ENCODE measurements at places on chromosomes 11 and 22. TPM values are rescaled to one million over a fixed set of nuclear protein-coding genes. Genes with fewer than 3 reads are reported as not detected.

DNA sequence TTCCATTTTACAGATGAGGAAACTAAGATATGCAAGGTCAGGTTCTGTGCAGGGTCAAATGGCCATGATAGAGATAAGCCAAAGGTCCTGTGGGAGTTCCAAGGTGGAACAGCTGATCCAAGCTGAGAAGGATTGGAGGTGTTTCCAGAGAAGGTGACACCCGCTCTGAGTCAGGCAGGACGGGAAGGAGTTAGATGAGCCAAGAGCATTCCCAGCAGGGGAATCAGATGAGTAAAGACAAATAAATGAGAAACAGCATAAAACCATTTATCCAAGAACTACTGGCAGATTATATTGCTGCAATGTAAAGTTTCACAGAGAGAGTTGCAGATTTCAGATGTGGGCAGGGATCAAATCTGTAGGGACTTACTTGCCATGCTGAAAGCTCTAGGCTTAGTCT is 18.9 kb upstream of the HEPHL1 start:
- ATAC-seq: peak; percentile 78

The CARNS1 gene
- total RNA-seq: 0.20 TPM

The TNNT3 gene
- 0.40 TPM for total RNA-seq

- ATAC-seq: peak; percentile 41
Measured at GRCh38 chr11:58567889-58568512, 7.7 kb downstream of the LPXN start.

The A4GALT gene
- 14.3 TPM for total RNA-seq

The OR8D1 gene
- not detected for total RNA-seq

DNA sequence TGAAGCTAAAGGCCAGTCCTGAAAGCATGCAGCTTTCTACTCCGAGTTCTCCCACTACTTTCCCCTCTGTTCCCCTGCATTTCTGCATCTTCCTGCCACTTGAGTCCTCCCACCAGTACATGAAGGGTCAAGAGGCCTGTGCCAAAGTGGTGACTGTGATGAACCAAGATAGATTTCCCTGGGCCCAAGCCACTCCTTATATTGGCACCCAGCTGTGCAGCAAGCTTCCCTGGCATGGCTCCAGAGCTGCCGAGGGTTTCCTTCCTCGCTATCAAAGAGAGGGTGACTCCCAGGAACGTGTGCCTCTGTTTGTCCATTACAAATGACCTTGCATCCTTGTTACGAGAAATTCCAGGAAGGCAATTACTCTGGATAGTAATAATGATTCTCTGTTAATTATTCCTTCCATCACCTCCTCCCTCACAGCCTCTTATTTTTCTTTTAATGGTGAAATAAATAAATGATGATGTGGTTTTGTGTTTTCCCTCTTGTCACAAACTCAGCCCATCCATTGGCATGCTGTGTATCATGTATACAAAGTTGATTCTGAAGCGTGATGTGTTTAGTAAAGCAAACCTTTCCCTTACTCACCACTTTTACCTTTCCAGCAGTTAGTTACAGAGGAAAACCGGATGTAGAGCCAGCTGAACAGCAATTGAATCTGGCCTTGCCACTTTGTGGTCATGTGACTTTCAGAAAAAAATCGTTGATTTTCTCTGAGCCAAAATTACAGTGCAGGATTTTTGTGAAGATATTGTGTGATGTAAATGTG is 8.3 kb downstream of the SRSF8 start:
- peak; percentile 51 for ATAC-seq

DNA sequence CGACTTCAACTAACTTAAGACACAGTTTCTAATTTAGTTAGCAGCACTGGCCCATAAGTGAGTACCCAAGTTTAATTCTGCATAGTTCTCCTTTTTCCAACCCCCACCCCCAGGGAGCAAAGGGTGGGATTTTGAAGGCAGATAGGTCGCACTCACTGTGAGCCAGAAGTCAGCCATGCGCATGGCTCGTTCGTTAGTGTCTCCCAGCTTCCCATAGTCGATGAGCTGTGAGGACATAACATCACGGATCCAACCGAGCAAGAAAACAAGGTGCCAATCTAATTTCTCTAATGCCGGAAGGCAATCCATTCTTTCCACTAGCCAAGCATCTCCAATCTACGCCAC is 577 bp downstream of the MRPL17 start:
- ATAC-seq: peak; percentile 4

DNA sequence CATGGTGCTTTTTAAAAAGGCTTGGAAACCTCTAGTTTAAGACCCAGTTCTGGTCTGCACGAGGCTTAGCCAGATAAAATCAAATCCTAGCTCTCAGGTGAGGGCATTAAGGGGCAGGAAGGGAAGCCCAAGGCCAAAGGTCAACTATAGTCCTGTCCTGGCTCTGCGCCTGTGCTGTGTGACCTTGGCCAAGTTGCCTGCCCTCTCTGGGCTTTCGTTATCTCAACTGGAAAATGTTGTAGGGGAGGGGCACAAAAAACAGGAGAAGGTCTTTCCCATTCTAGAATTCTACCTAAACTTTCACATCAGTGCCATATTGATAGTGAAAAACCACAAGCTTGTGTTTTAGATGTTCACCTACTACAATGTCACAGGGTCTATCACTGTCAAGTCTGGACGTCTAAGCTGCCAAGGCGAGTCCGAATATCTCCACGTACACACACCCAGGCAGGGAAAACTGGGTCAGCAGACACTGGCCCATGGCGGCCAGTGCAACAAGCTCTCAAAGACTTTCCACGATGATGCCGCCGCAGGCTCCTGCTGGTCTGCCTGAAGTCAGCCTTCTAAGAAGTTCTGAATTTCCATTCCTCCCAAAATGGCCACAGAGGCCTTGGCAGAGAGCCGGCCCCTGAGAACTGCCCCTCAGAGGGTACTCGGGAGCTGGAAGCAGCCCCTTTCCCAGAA is 18.0 kb downstream of the MN1 start:
- no peak for ATAC-seq

The CCDC188 gene
- total RNA-seq: 0.44 TPM

- ATAC-seq: peak; percentile 96
Measured at GRCh38 chr11:62353841-62354240, 16.6 kb downstream of the ASRGL1 start.

The NEFH gene
- not detected for total RNA-seq

DNA sequence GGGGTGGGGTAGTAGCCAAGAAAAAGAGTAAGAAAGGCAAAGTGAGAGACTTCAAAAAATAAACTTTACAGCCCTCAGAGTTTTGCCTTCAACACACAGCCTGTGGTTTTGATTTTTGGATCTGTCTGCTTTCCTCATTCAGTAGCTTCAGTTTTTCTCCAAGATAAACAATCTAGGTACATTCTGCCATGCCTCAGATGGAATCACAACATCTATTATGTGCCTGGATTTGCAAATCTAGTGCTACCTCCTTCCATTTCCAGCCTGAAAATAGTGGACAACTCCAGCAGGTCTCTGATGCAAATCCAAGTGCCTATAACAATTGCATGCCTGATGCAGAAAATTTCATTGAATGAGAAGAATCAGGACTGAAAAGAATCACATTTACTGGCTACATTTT is 206.6 kb upstream of the GUCY1A2 start:
- ATAC-seq: no peak

- no peak for ATAC-seq
Measured at GRCh38 chr11:64833198-64833502, 11.3 kb downstream of the CDC42BPG start.

DNA sequence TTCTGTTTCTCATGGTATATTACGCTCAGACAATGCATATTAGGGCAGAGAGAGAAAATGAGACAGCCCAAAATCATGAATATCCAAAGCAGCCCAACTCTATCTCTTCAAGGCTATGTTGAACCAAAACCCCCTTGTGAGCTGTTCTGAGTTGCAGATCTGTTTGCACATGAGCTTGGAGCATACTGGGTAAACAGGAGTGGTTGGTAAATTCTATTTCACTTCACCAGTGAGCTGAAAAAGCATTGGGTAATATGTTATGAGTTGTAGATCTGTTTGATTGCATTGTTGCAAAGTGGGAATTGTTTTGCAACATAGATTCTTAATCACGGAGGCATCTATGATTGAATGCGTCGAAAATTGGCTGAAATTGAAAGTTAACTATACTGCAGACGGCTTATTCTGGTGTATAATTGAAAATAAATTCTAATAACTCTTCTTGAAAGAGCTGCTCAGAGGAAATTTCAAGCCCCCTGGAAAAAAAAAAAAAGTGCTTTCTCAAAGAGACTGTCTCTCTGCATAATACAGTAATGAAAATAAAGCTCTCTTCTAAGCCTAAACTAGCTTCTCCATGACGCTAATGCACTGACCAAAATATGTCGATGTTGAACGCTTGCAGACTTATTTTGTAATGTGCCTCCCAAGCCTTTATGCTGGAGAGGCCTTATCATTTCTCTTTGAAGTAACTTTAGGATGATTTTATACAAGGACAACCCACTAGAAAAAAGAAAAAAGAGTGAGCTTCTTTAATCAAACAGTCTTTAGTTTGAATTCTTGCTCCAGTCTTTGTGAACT is 263.7 kb downstream of the NTM start:
- ATAC-seq: no peak

The DAGLA gene
- 2.3 TPM for total RNA-seq

The MYBPC3 gene
- not detected for total RNA-seq

GRCh38 chr22:50547263-50547985 is 1.7 kb downstream of the KLHDC7B start:
- no peak for ATAC-seq

The SYT13 gene
- total RNA-seq: not detected

- ATAC-seq: no peak
Measured at GRCh38 chr11:128785141-128785540, 82.0 kb downstream of the KCNJ1 start.

- no peak for ATAC-seq
Measured at GRCh38 chr22:27499121-27499520, 302.4 kb downstream of the MN1 start.

- no peak for ATAC-seq
Measured at GRCh38 chr11:61526956-61527731, 18.6 kb downstream of the LRRC10B start.

DNA sequence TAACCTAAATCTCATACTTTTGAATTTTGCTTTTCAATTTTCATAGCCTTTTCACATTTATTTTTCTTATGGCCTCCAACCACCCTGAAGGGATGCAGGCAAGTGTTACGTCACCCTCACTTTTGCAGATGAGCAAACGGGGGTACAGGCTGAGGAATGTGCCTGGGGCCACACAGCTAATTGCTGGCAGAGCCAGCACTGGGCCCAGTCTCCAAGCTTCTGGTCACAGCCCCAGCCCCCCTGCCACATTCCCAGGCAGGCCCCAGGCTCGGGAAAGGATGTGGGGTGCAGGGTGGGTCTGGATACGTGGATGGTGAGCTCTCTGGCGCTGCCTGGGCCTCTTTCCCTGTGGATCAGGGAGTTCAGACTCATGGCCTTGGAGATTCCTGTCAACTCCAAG is 138.6 kb downstream of the PKNOX2 start:
- ATAC-seq: no peak

The PARVG gene
- total RNA-seq: 2.1 TPM

- no peak for ATAC-seq
Measured at GRCh38 chr11:126776119-126776518, 224.5 kb downstream of the KIRREL3 start.

The MMP11 gene
- total RNA-seq: 1.7 TPM

DNA sequence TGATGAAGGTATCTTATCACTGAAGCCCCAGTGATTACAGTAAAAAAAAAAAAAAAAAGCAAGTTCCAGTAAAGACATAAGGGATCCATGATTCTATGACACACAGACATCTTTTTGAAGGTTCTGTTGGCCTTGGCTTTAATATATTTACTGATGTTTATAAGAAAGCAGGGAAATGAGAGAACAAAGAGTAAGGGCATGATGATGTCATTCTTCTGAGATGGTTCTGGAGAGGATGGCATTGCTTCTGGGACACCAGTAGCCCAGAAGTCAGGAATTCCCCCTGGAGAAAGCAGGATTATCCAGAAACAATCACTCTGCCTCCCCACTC is 233.6 kb downstream of the FAM76B start:
- no peak for ATAC-seq

- ATAC-seq: no peak
Measured at GRCh38 chr22:19747551-19747950, 13.0 kb upstream of the TBX1 start.

The LRRC4C gene
- 0.28 TPM for total RNA-seq

GRCh38 chr11:12139144-12139881 is 28.9 kb downstream of the MICAL2 start:
- no peak for ATAC-seq

GRCh38 chr22:46079861-46080821 is 70.2 kb upstream of the PPARA start:
- peak; percentile 41 for ATAC-seq

DNA sequence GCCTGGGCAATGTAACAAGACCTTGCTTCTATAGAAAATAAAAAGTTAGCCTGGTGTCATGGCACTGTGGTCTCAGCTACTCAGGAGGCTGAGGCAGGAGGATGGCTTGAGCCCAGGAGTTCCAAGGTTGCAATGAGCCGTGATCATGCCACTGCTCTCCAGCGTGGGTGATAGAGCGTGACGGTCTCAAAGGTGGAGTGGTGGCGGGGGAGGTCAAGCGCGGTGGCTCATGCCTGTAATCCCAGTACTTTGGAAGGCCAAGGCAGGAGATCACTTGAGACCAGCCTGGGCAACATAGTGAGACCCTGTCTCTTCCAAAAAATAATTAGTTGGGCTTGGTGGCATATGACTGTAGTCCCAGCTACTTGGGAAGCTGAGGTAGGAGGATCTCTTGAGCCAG is 16.7 kb upstream of the PISD start:
- no peak for ATAC-seq

DNA sequence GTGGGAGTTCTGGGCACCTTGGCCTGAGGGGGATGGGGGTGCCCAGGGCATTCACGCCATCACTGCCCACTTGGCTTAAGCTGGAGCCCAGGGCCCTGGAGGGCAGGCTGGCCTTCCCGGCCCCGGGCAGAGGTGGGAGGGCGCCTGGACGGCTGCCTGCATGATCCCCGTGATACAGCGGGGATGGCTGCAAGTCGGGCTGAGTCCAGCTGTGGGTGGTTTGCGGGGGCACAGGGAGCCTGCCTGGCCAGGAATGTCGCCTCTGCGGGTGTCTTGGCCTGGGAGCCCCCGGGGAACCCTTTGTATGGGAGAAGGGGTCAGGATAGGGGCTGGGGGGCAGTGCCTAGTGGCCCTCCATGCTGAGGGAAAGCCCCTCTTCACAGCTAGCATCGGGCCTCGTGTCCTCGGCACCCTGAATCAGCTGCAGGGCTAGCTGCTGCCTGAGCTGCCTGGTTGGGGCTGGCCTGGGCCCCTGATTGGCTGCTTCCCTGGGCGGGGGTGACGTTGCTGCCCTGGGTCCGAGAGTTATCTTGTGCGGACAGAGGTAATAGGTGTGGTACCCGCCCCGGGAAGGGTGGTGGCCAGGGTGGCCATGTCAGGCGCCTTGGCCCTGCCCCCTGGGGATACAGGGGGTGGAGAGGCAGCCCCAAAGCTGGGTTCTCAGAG is 8.3 kb downstream of the BRSK2 start:
- ATAC-seq: no peak

All from esophagus mucosa (tissue), 1 donor.